OCI-M1 (cell line): ENCODE measurements at places on chromosomes 7 and 10.
A peak's percentile ranks its signal among the peaks of the same experiment; 100 is the strongest.

GRCh38 chr7:7417851-7418250, 117.8 kb downstream of the COL28A1 start:
- no peak for DNase-seq

DNA sequence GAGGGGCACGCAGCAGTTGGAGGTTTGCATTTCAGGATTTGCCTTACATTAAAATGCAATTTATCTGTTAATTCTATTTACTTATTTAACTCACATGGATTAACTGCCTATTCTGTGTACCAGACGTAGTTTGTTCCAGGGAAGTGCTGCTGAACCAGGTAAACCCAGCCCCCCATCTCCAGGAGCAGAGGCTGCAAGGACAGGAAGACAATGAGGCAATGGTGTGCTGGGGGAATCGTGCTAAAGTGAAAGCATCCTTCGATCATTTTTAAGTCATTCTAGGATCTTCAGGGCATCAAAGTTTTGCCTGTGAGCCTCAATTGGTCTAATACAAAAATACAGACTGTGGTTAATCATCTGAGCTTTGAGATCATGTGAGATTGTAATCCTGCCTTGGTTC, 166.4 kb downstream of the DNAJB6 start:
- no peak for DNase-seq

DNA sequence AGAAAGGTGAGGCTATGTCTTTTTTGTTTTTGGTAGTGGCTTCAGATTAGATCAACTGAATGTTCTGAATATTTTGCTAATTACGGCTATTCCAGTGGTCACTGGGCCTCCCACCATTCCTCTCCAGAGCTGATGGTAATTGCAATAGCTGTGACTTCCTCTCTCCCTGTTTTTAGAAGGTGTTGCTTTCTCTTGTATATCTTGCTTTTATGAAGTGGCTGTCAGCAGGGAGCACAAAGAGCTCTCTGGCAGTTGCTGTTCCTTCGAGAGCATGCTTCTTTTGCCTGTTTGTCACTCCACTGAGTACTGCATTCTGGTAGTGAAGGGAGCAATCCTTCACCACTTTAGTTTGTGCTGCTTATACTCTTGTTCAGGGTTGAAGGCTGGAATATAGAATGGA, 133.3 kb downstream of the EXOC4 start:
- no peak for DNase-seq

DNA sequence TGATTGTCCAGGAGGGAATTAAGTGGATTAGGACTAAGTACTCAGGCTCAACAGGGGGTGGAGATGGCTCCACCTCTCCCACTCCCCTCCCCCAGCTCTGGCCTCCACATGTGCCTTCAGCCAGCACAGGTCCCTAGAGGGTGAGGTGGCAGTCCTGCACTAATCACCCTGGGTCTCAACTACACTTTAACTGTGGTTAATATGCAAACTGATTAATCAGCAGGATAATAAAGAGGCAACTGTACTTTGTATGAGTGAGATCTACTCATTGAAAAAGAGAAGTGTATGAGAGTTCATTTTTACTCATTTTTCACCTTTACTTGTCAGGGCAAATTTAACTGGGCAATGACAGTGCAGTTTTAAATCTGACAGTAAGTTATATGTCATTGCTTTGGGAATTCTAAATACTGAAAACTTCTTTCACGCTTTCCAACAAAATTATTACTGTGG, 223.8 kb upstream of the CCDC6 start:
- peak; percentile 49 for DNase-seq

DNA sequence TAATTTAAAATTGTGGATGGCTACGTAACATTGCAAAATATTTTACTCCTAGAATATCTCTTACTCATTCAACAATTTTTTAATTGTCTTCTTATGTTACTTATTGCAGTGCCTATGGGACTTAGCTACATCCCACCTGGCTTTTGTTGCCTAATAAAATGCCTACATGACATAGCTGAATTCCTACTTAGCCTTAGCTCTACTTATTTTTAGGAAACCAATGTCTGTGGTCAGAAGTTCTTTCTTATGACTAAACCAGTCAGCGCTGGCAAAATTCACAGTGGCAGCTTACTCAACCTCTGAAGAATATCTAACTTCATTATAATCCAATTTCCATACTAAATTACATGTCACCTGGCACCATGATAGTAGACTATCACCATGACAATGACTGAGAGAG, 1612.4 kb upstream of the LRRTM3 start:
- no peak for DNase-seq
